ENCODE measurements at places on chromosomes 3 and 15.
A peak's percentile ranks its signal among the peaks of the same experiment; 100 is the strongest.

DNA sequence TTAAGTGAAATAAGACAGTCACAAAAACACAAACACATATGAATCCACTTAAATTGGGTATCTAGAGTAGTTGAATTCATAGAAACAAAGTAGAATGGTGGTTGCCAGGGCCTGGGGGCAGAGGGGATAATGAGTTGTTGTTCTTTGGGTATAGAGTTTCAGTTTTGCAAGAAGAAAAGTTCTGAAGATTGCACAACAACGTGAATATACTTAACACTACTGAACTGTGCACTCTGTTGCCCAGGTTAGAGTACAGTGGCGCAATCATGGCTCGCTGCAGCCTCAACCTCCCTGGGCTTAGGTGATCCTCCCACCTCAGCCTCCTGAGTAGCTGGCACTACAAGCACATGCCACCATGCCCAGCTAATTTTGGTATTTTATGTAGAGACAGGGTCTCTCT lies 14.9 kb downstream of the GRAMD2A start:
- DNase-seq: no peak

GRCh38 chr3:124621498-124621897 lies 108.8 kb upstream of the UMPS start:
- no peak for DNase-seq

- no peak for DNase-seq
Measured at GRCh38 chr3:48664929-48665328, 2.2 kb upstream of the CELSR3 start.

DNA sequence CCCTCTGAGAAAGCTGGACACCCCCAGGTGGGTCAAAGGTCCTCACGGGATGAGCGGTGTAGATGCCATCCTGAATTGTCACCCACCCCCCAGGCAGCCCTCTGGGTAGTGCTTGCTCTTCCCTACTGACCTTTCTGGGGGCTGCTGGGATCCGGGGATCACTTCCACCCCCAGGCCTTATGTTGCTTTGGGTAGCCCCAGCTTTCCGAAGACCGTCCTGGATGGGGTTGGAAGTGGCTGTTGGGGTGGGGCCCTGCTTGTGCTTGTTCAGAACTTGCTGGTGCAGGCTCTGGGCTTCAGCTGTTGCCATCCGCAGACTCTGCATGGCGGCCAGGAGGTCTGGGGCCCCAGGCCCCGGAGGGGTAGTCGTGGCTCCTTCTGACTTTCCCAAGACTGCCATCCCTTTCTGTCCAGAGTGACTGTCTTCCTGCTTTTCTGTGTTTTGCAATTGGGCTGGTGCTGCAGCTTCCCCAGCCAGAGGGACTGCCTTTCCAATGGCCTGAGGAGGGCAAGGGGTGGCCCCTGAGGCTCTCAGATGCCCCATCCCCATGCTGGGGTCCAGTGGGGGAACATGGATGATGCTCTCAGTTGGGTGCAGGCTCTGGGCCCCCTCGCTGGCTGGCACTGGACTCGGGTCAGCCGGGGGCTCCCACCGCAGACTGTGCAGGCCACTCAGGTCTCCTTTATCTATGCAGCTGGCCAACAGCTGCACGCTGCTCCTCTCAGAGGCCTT lies 6.3 kb downstream of the XIRP1 start:
- no peak for DNase-seq

- peak; percentile 54 for DNase-seq
Measured at GRCh38 chr3:86954226-86954625, 36.7 kb downstream of the VGLL3 start.

DNA sequence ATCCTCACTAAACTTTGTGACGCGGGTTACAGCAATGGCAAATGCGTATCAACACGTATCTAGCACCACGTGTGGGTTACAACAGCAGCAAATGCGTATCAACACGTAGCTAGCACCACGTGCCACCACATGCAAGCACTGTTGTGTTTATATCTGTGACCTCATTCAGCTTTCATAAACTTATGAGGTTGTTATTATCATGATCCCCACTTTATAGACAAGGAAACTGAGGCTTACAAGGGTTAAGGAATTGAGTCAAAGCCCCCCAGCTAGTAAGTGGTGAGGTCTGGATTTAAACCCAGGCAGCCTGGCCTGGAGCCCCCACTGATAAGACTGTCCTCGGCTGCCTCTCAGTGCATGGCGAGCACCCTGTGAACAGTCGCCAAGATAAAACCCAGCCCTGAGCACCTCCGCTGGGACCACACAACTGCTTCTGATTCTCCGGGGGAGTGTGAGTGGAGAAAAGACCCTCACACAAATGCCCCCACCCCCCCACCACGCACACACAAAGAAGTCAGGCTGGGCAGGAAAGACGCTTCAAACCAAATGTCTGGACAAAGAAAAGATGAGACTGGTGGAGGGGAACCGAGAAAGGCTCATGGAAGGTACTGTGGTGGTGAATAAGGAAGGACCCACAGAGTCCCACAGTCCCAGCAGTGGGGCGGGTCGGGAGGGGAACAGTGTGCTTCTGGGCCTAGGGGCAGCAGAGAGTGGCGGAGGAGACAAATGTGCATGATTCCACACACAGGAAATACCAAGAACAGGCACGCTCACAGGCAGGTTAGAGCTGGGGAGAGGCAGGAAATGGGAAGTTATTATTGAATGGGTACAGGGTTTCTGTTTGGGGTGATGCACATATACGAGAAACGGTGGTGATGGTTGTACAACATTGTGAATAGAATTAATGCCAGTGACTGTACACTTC lies 173.4 kb downstream of the XXYLT1 start:
- no peak for DNase-seq

DNA sequence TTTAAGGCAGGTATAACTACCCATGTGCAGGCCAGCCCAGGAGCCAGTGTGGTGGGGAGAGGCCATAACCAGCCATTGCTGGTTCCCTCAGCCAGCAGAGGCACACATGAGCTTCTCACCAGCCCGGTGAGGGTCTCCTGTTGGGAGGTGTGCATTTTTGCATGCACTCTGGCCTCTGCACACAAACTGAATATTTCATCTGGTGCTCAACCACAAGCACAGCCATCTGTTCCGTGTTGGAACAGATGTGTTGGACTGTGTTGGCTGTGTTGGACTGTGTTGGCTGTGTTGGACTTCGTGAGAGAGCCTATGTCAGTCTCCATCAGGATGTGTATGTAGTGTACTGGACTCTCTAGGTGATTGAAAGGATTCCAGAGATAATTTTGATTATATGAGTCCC lies 67.2 kb downstream of the RPL39L start:
- no peak for DNase-seq

GRCh38 chr15:86664581-86664980 lies 584.9 kb downstream of the AGBL1 start:
- no peak for DNase-seq

- peak; percentile 8 for DNase-seq
Measured at GRCh38 chr15:41981371-41982132, 9.2 kb upstream of the EHD4 start.
